ENCODE measurements at places on chromosomes 11 and 22.

GRCh38 chr11:46760429-46761128 is 41.6 kb downstream of the F2 start:
- no peak for DNase-seq

DNA sequence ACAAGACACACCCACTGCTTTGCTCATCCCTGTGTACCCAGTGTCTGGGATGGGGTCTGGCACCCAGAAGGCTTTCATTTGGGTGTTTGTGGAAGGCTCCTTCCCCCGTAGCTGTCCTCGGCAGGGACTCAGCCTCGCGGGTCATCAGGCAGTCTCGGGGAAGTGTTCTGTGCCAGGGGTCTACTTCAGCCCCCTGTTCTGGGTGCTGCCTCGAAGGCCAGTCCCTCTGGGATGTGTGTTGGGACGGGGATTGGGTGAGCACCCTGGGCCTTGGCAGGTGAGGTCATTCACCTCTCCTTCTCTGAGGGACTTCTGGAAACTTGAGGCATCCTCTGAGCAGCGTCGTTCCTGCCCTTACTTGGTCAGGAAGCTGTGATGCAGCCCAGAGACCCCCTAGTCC is 65.5 kb downstream of the RPUSD4 start:
- no peak for DNase-seq

- no peak for DNase-seq
Observed at GRCh38 chr11:108571001-108571400, 22.6 kb downstream of the EXPH5 start.

- no peak for DNase-seq
Observed at GRCh38 chr11:123559523-123559955, 94.9 kb downstream of the SCN3B start.

Measured in GOT3 (cell line).